T-helper 1 cell (primary cell): ENCODE measurements at places on chromosomes 13 and 19.

GRCh38 chr19:47339196-47339880, 7.4 kb downstream of the C5AR2 start:
- no peak for DNase-seq

GRCh38 chr13:40352802-40353562, 313.5 kb downstream of the FOXO1 start:
- no peak for DNase-seq

GRCh38 chr13:104683789-104684188, 1617.6 kb upstream of the SLC10A2 start:
- DNase-seq: no peak

GRCh38 chr19:44985445-44985844, 15.8 kb upstream of the RELB start:
- no peak for DNase-seq
